ENCODE measurements at places on chromosomes 11 and 22. TPM values are rescaled to one million over a fixed set of nuclear protein-coding genes. Genes with fewer than 3 reads are reported as not detected.
A peak's percentile ranks its signal among the peaks of the same experiment; 100 is the strongest.

DNA sequence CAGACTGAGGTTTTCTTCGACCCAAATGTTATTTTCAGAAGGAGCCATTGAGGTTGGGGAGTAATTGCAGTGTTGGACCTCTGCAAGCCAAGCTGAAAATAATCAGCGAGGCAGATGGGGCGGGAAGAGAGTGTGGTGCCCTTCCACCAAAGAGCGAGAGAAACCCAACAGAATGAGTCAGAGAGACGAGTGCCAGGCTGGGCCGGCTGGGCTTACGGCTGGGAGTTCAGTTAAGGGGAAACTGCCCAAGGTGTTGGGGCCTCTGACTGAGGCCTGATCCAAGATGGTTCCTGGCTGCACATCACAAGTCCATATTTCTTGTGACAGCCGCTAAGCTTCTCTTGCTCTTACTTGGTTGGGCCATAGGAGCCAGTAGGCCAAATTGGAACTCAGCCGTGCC lies 30.4 kb upstream of the CREB3L1 start:
- peak; percentile 91 for DNase-seq

DNA sequence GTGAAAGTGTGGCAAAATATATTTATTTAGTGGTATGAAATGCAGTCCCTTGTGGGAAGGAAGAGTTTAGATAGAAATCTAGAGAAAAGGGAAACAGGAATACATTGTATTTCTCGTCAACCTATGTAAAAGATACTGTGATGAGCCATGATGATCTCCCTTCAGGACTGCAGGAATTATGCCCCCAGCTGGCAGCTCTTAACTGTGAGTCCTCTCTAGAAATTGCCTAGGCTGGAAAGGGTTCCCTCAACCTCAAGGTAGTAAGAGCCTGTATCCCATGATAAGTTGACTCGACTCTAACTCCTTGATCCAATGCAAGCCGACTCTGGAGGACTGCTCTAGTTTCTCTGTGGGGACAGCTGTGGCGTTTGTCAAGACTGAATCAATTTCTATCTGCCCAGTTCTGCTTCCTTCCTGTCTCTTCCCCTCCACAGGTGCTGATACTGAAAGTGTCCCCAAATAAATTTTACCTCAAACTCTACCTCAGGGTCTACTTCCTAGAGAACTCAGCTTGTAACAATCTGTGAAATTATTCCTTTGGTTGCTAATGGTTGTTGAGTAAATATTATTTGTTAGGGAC lies 897.3 kb downstream of the METTL15 start:
- no peak for DNase-seq

CRYBB3 gene
- not detected for total RNA-seq

IMMP1L gene
- total RNA-seq, result 42.7 TPM

CLMP gene
- total RNA-seq, result 27.6 TPM

All from M059J (cell line).